Osteoblast (primary cell): ENCODE measurements at places on chromosomes 6 and 20. TPM values are rescaled to one million over a fixed set of nuclear protein-coding genes. Genes with fewer than 3 reads are reported as not detected.

The TFAP2D gene
- not detected in 2 replicates for total RNA-seq

- DNase-seq, result no peak
- no peaks in the 10 kb centered on the region for H3K27me3 ChIP-seq
- H3K36me3 ChIP-seq, result no peaks in the 10 kb centered on the region
- no peak overlapping the region for H3K4me3 ChIP-seq
- no peaks in the 10 kb centered on the region for H3K4me1 ChIP-seq
- no peak overlapping the region for H3K27ac ChIP-seq
These were observed 20.1 kb downstream of the C6orf141 start for GRCh38 chr6:49570474-49571079.

DNA sequence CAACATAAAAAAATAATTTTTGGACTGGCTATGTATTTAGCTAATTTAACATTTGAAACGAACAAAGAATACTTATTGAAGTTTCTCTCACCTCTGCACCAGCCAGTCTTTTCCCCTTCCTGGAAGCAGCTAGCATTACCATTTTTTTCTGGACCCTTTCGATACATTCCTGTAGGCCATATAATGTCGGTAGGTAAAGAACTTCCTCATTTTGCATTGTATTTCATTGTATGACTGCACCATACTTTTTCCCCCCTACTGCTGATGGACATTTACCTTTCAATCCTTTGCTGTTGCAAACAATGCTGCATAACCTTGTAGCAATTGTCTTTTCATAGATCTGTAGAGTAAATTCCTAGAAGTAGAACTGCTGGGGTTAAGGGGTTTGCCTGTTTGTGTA lies 17.6 kb downstream of the CBFA2T2 start:
- H3K27me3 ChIP-seq, result no peaks in the 10 kb centered on the region
- no peak for DNase-seq
- no peaks in the 10 kb centered on the region for H3K36me3 ChIP-seq
- H3K4me1 ChIP-seq, result no peaks in the 10 kb centered on the region
- no peak overlapping the region for H3K27ac ChIP-seq
- H3K4me3 ChIP-seq, result no peak overlapping the region

- H3K4me1 ChIP-seq, result no peaks in the 10 kb centered on the region
- H3K4me3 ChIP-seq, result no peak overlapping the region
- H3K36me3 ChIP-seq, result no peaks in the 10 kb centered on the region
These were observed 14.9 kb upstream of the TTPAL start for GRCh38 chr20:44460795-44461141.
